ENCODE measurements at places on chromosomes 7 and 10. TPM values are rescaled to one million over a fixed set of nuclear protein-coding genes. Genes with fewer than 3 reads are reported as not detected.

- no peak for DNase-seq
Observed at GRCh38 chr7:152674860-152675758, 832 bp downstream of the XRCC2 start.

R3HCC1L gene
- total RNA-seq = 19.6 TPM

PAPSS2 gene
- 0.41 TPM for total RNA-seq

MYL10 gene
- not detected for total RNA-seq

GRCh38 chr7:154569916-154570315, 433.0 kb downstream of the PAXIP1 start:
- DNase-seq = no peak

- no peak for DNase-seq
Observed at GRCh38 chr7:32518534-32519140, 23.3 kb downstream of the AVL9 start.

GRCh38 chr10:101629837-101630632, 41.9 kb downstream of the DPCD start:
- DNase-seq = no peak

CNNM1 gene
- 1.9 TPM for total RNA-seq

Measured in activated T-cell treated with anti-CD3 and anti-CD28 coated beads, Interleukin-2, amount 50 U/mL, for 4 hours (primary cell).